ENCODE measurements at places on chromosomes 1 and 21. TPM values are rescaled to one million over a fixed set of nuclear protein-coding genes. Genes with fewer than 3 reads are reported as not detected.

DNA sequence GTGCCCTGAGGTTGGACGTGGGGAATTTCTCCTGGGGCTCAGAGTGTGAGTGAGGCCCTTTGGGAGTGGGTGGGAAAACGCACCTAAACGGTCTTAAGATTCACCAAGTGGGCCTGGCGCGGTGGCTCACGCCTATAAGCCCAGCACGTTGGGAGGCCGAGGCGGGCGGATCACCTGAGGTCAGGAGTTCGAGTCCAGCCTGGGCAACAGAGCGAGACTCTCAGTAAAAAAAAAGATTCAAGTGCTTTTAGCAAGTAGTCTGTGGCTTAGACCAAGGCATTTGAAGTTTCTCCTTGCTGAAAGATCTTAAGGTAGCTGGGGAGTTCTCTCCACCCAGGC is 1.4 kb downstream of the RPS8 start:
- no peak for DNase-seq

DNA sequence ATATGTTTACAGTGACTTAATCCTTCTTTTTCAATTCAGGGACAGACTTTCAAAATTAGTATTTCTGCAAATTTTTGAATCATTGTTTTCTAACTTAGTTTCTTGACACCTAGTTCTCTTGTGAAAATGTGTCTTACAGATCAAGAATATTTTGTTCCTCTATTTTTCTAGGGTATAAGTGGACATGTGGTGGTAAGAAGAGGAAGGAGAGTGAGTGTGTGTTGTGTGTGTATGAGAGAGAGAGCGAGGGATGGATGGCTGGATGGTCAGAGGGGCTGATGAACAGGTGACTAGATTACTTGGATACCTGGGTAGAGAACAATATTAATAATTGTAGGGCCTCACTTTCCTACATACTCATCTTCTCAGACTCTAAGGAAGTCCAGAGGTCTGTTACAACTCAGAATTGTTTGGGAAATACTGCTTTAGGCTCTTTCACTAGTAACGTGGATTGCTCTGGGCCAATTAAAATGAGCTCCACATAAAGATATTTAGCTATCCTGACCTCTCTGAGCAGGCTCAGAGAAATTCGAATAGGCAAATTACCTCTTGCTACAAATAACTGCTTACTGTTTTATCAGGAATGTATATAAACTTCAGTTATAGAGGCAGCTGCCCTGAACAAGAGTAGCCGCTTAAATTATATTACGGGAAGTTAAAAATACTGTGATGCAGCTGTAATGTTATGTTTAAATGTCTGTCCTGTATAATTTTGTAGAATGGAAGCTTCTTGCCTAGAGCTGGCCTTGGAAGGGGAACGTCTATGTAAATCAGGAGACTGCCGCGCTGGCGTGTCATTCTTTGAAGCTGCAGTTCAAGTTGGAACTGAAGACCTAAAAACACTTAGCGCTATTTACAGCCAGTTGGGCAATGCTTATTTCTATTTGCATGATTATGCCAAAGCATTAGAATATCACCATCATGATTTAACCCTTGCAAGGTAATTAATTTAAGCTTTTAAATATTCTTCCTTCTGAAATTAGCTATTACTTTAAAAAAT is 19.7 kb downstream of the GPSM2 start:
- DNase-seq: no peak

GRCh38 chr21:37257511-37257966 is 9.6 kb downstream of the VPS26C start:
- DNase-seq: no peak

- no peak for DNase-seq
These were observed at the start of gene APCS for GRCh38 chr1:159587461-159587951. APCS (plus strand) TSS chr1:159587826; CDS start chr1:159587922, 96 bp downstream.

GRCh38 chr1:107532318-107532717 is 391.5 kb downstream of the NTNG1 start:
- no peak for DNase-seq

GRCh38 chr1:20634594-20635084 is 1.4 kb downstream of the PINK1 start:
- DNase-seq: no peak

- peak; percentile 14 for DNase-seq
These were observed 82.6 kb downstream of the EVA1C start for GRCh38 chr21:32494934-32495709.

DNA sequence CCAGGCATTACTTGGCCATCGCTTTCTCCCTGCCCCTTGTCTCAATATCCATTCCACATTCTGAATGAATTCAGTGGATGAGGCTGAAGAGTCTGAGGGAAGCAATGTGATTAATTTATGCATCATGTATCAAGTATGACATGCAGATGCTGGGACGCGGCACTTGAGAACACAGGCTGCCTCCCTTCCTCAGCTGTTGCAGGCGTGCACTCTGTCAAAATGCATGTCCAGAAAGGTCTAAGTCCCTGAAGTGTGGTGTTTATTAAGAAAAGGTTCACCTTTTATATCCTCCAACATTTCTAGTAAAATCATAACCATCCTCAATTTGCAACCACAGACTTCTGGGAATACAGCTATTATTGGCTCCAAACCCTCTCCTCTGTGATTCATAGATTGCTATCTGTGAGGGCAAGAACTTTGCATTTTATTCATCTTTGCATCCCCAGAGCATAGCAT is 22.6 kb upstream of the RAB3GAP2 start:
- no peak for DNase-seq

- DNase-seq: no peak
These were observed 158.1 kb upstream of the IGSF21 start for GRCh38 chr1:17949511-17949910.

DNA sequence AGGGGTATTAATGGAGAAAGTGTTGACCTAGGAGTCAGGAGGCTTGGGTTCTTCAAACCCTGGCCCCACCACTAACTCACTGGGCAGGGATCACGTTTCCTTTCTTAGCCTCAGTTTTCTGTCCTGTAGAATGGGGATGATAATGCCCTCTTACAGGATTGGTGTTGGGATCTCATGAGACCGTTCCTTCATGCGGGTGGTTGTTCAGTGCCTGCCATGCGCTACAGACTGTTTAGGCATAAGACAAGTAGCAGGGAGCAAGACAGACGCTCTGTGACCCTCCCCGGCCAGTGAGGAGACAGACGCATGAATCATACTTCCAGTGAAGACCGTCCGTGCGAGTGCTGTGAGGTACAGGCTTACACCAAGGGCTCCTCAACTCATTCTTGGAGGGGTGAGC is 81.7 kb downstream of the MAN1C1 start:
- no peak for DNase-seq

DNA sequence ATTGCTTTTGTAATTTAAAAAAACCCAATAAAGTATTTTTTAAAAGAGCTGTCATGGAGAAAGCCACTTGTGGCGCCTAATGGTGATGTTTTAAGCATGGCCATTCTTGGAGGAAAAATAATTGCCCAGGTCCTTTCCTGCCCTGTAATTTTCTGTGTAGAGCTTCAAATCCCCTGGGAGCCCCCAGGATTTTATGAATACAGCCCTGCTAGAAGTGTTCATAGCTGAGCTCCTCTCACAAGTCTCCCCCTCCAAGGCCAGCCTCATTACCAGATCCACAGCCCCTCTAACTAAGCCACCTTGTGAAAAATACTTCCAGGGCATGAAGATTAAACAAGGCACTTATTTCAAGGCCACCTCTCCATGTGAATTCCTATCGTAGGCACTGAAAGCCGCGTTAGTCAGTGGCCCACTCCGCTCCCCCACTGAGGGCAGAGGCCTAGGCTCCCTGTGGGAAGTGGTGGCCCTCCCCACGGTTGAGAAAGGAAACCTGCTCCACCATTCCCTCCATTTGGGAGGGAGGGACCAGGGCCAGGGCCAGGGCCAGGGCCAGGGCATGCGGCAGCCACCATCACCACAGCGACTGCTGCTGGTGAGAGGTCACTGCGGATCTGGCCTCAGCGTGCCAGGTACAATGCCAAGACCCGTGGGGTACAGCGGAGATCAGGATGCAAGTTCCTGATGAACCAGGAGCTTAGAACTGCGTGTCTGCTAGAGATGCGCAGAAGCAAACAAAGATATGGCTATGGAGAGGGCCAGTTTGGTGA is 83.1 kb downstream of the KCNN3 start:
- DNase-seq: no peak

DNA sequence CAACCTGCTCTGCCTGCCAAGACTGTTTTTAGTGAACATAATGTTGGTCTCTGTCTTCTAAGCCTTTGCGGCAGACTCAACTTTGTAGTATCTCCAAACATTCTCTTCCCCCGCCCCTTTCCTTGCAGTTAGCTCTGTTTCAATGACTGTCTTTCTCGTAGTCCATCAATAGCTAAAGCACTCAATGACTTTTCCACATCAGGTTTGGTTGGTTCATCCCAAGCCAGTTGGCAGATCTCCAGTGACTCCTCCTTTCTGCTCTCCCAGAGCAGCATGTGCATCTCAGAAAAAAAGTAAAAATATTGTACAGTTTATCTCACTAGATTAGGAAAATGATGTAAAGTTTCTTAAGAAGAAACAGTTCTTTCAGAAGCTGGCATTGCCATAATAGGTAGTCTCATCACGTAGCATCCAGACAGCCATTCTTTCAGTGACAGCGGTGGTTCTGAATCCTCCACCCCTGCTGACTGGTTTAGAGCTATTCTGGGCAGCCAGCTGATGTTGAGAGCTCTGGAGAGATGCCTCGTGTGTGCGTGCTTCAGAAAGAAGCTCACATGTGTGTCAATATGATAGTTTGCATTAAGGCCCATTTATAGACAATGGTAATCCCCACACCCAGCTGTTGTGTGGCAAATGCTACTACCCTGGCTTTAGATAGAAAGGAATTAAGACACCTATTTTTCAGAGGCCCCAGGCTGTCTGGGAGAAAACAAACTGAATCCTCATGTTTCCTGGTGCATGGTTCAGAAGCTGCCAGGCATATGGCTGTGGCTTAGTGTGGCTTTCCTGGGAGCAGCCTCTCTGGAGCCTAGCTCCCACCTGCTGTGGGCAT is 53.2 kb downstream of the CNN3 start:
- no peak for DNase-seq

DNA sequence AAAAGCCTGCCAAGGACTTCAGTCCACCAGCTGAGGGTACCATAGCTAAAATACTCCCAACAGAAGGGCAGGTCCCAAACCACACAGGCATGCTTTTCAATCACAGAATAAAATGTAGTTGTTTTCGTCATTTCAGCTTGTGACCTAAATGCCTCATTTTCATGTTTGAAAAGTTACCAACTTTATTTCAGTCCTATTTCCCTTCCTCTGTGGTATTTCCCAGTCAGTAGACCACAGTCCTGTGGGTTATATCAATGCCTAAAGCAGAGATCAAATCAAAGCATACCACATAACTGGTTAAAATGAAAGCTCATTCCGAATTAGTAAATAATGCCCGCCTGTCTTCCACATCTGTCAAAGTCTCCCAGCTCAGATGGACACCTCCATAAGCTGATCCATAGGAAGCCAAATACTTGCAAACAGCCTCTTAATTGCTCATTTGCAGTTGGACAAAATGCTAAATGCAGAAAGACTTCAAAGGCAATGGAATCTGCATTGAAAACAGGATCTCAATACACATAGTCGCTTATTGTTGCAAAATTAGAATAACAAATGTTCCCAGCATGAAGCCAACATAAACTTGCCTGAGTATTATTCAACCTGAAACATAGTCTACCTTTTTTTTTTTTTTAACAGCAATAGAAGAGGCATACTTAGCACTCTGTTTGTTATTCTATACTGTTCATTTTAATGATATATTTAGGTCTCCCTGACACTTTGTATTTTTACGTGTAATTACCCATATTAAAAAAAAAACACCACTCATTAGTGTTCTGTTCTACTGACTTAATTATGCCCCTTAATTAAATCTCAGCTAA is 53.9 kb downstream of the NR5A2 start:
- no peak for DNase-seq

DNA sequence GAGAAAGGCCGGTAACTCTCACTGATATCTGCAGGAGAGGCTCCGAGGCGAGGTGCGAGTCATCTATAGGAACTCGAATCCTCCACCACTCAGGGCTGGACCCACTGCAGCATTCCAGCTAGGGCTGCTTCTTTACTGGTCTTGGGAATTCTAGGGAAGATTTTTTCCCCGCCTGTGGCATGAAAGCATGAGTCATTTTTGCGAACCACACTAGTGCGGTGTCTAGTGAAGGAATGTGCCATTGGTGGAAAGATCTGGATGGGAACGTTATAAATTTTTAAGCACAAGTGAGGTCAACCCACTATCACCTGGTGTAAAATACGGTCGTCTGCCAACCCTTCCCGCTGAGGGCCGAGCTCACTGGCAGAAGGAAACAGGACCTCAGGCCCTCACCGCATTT is 49.7 kb downstream of the SYF2 start:
- no peak for DNase-seq

- no peak for DNase-seq
These were observed 8.1 kb downstream of the NIBAN1 start for GRCh38 chr1:184965944-184966860.

GRCh38 chr1:166479052-166479631 is 312.3 kb upstream of the FAM78B start:
- DNase-seq: no peak

GRCh38 chr1:35179908-35180307 is 13.0 kb downstream of the SFPQ start:
- DNase-seq: no peak

DNA sequence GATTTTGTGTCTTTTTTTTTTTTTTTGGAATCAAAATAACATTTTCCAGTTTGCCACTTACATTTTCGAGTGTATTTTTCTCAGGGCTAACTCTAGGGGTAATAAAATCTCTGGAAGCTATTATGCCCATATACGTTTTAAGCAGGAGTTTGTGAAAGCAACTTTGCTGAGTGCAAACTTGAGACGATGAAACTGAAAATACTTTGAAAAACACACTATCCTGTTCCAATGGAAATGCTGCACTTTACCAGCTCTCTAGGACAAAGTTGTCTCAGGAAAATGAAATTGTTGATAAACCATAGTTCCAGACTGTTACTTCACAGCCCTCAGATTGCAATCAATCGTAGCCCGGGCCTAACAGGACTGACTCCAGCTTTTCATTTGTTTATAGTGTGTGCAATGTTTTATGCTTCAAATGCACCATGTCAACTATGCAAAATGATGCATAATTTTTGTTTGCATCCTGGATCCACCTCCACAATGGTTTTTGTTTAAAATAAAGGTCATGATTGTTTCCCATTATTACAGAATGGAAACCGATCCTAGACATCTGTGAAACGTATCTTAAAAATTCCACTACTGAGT is 220.6 kb upstream of the PKN2 start:
- DNase-seq: no peak

- DNase-seq: no peak
These were observed 24.8 kb downstream of the CSF1 start for GRCh38 chr1:109935451-109935900.

GRCh38 chr1:9886092-9886742 is 23.9 kb downstream of the CTNNBIP1 start:
- no peak for DNase-seq

The CACHD1 gene
- total RNA-seq: 6.7 TPM

The CD53 gene
- 60.9 TPM for total RNA-seq

The STYXL2 gene
- total RNA-seq: 5.8 TPM

The TRIM58 gene
- total RNA-seq: 0.14 TPM

The FGGY gene
- total RNA-seq: 9.9 TPM

The GCSAML gene
- total RNA-seq: 1.2 TPM

The RHD gene
- not detected for total RNA-seq

The FMO1 gene
- total RNA-seq: not detected
